ENCODE measurements at places on chromosomes 6 and 20.

- no peak for DNase-seq
Observed at GRCh38 chr6:78746457-78746856, 120.9 kb upstream of the IRAK1BP1 start.

DNA sequence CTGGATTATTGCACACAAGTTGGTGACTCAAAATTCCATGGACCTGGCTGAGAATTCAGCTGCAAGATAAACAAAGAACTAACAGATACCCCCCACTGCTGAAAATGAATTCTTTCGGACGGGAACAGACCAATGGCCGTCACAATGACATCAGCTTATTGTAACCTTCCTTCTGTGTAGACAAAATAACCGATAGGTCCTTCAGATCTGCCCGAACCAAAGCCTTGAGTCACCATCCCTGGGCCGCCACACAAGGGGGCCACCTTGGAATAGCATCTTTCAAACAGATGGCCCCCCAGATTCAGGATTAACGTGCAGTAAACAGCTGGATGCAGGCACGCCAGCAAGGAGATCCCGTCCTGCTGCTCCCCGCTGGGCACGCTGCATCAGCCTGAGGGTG, 214.0 kb upstream of the EXOC2 start:
- DNase-seq = no peak

- DNase-seq = no peak
Observed at GRCh38 chr6:75486850-75487518, 6.6 kb downstream of the FILIP1 start.

DNA sequence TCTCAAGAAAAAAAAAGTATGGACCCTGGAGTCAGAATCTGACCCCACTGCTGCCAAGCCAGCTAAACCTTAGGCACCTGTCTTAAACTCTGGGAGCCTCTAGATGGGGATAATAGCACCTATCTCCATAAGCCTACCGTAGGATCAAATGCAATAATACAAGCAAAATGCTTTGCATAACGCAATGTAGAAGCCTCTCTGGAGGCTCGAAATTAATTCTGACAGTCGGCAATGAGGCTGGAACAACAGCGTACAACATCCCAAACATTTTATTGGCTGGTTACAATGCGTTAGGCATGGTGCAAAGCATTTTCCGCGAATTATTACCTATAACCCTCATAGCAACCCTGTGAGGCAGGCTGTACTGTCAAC, 521 bp downstream of the CDK5RAP1 start:
- no peak for DNase-seq

DNA sequence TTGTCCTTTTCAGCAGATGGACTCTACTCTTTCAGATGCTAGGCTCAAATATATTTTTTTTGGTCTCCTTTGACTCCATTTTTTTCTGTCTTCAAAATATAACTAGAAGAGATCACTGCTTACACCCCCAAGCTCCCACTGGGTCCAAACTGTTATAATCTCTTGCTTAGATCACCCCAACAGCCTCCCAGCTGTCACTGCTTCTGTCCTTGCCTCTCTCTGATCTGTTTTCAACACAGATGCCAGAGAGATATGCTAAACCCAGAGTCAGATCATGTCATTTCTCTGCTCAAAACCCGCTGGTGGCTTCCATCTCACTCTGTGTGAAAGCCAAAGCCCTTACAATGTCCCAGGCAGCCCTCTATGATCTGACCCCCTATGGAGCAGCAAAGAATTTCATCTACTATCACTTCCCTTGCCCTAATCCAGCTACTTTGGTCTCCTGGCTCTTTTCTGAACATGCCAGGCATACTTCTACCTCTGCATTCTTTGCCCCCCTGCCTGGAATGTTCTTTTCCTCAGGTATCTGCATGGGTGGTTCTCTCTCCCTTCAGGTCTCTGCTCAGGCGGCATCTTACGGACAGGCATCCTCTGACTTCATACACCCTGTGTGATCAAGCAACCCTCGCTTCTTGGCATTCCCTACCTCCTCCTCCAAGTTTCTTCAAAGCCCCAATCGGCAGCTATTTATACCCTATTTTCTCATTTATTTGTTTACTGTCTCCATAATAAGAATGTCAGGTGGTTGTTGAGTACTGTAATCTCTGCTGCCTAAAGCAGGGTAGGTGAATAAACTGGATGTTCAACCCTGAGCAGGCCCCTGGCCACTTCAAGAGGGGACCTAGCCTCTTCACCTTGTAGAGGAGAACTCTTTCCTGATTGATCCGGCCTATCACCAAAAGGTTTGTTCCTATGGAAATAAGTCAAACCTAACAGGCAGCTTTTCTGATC, 43.6 kb upstream of the SLC4A11 start:
- no peak for DNase-seq

Measured in ecto neural progenitor cell (in vitro differentiated cells).